ENCODE measurements at places on chromosomes 3 and 15.
A peak's percentile ranks its signal among the peaks of the same experiment; 100 is the strongest.

DNA sequence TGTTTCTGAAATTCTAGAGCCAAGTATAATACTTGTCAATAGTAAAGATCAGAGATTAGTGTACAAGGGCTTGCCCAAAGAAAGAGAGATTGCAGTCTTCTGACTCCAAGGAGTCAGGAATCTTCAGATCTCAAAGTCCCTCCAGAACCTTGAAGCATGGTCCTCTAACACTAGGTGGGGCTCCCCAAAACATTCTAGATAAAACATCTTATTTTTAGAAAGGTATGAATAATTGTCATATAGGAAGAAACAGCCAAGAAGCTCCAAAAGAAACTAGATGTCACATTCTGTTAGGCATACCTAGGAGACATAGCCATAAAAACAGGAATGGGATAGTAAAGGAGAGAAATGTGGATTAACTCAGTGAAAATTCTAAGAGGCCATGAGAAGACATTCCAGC, 10.7 kb downstream of the MUC13 start:
- no peak for DNase-seq

GRCh38 chr3:33318710-33319380, 41.6 kb downstream of the FBXL2 start:
- no peak for DNase-seq

DNA sequence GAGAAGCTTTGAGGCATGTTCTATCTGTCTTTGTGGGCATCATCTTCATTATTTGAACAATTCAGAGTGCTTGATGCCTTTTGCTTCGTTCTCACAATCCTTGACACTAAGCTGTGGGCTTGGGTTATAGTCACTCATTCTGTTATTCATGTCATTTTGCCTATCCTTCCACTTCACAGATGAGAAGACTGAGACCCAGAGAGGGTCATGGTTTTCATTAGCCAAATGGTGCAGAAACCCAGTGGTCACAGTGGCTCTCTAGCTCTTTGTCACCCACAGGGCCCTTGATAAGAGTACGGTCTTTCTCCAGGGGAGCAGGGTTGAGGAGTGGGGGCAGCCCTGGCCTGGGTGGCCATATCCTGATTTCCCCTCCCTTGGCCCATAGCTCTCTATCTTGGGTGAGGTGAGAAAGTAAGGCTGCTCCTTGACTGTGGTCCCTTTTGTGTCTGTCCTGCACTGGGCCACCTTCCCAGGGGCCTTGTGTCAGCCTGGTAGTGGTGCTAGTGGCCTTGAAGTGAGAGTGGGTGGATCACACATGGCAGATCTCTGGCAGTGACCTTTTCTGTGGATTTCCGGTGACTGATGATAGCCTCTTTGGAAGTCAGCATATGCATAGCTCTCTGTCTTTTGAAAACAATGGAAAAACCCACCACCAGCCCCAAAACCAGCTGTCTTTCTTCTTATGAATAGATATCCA, 130.1 kb downstream of the IGF1R start:
- no peak for DNase-seq

GRCh38 chr3:57150113-57150581, 15.0 kb downstream of the IL17RD start:
- no peak for DNase-seq

DNA sequence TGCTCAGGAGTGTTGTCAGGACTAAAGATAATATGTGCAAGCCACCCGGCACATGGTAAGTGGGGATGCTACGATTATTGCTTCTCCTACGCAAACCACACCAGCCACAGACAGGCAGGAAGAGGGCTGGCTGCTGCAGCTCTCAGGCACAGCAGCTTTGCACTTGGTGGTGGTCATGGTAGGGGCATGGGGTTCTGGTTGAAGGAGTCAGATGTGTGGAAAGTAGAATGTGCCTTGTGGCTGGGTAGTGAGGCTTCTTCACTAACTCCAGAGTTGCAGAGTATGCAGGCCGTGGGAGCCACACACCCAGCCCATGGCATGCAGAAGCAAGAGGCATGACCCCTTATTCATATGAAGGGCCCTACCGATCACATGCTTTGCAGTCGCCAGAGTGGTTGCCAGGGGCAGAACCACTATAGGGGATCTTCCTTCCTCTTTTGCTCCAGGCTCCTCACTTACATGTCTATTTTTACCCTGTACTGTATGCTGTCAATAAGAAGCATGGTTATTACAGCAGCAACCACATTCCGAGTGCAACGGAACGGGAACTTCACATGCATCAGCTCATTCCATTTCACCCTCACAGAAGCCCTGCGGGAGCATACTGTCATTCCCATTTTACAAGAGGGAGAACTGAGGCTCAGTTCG, 59.2 kb upstream of the HERC1 start:
- DNase-seq = peak; percentile 85

- peak; percentile 9 for DNase-seq
Measured at GRCh38 chr3:194928831-194929577, 243.3 kb downstream of the FAM43A start.

- DNase-seq = no peak
Measured at GRCh38 chr3:136698361-136698760, 53.8 kb downstream of the STAG1 start.

- no peak for DNase-seq
Measured at GRCh38 chr3:43753741-43754715, 63.3 kb downstream of the ABHD5 start.

- no peak for DNase-seq
Measured at GRCh38 chr3:8839607-8840325, 70.4 kb upstream of the OXTR start.

DNA sequence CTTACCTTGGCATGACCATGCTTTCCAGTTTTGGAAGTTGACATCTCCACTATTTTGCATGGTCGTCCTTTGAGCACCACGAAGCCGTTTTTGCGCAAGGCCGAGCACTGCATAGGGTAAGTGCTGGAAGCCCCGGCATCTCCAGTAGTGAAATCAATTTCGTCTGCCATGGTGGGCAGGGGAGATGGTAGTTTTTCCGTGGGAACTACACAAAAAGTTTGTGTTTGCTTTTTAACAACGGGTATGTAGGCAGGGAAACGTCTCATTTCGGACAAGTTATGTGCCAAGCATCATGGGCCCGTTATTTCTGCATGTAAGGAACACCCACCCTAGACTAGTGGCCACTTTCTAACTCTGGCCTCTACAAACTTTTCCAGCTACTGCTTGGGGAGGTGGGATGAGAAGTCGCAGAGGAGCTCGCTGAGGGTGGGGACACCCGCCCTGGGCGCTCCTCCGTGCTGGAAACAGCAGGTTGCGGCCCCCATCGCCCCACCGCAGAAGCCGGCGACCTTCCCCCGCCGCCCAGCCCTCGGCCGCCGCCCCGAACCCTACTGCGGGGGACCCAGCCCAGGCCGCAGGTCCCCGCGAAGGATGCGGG, 701 bp downstream of the EIF5A2 start:
- no peak for DNase-seq

DNA sequence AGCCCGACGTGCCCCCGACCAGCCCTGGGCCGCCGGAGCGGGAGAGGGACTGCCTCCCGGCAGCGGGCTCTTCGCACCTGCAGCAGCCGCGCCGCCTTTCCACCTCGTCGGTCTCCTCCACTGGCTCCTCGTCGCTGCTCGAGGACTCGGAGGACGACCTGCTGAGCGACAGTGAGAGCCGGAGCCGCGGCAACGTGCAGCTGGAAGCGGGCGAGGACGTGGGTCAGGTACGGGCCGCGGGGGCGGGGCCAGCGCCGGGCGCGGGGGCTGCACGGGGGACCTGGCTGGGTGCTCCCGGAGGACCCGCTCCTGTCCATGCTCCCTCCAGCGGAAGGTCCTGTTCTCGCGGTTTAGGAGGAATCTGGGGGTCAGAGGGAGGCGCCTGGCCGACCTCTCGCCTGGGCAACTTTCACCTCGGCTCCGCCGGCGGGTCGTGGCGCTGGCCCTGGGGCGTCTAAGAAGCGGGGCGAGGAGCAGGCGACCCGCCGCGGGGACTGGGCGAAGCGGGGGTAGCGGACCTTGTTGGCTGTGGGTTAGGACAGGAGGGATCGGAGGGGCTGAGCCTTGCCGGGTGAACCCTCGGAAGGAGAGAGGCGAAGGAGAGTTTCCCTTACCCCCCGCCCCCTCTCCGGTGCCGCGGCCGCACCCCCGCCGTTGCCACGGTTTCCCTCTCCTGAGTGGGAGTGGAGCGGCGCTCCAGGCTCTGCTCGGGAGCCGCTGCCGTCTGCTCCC, 682 bp downstream of the ITPKA start:
- DNase-seq = peak; percentile 62

DNA sequence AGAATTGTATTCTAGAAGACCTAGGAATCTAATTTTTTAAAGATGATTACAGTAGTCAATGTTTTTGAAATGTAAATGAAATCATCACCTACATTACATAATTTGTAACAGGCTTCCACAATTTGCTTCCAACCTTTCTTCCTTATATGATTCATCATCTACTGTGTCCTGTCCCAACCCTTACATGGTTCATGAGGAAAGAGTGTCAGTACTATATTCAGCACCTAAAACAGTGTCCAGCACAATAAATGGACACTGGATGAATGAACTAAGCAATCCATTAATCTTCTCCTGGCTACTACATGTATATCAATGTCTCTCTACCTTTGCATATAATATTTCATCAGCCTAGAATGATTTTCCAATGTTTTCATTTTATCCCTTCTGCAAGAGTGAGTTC, 12.2 kb downstream of the FGF12 start:
- DNase-seq = no peak

GRCh38 chr15:38076786-38077185, 142.3 kb downstream of the TMCO5A start:
- no peak for DNase-seq

DNA sequence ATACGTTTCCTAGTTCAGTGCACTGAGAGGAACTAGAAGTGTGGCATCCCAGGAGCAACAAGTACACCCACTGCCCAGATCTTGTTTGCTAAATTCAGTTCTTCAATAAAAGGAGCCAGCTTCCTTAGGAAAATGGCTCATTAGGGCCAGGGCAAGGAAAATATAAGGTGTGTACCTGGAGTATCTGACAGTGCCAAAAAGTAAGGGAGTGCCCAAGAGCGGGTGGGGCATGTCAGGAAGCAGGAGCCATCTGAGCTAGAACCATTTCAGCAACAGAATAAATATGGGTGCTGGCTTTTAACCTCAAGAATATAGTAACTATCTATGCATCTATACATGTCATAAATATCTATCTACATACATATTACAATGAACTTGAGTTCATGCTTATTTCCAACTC, 44.1 kb downstream of the SLC41A3 start:
- DNase-seq = no peak

GRCh38 chr3:111803123-111803593, 55.9 kb upstream of the PHLDB2 start:
- no peak for DNase-seq

GRCh38 chr3:32278714-32279113, 40.2 kb downstream of the CMTM8 start:
- no peak for DNase-seq

GRCh38 chr3:179695672-179696313, 43.0 kb downstream of the USP13 start:
- DNase-seq = no peak

- no peak for DNase-seq
Measured at GRCh38 chr15:69244798-69245197, 53.9 kb upstream of the PAQR5 start.

DNA sequence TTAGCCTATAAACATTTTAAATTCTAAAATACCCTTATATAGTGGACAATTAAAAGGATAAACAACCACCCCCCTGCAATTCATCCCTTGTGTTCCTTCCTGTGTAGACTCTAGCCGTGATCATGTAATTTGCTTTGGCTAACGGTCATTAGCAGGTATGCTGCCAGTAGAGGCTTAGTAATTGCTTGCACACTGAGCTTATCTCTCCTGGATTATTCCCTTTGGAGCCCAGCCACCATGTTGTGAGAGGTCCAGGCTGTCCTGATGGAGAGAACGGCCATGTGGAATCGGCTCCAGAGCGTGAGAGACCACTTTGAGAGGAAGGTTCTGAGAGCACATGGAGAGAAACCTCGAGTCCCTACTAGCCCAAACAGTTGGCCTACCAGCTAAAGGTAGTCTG, 11.0 kb upstream of the BNC1 start:
- DNase-seq = no peak

- DNase-seq = no peak
Measured at GRCh38 chr3:81531263-81531662, 230.2 kb downstream of the GBE1 start.

GRCh38 chr3:160065786-160066185, 77.2 kb downstream of the IL12A start:
- DNase-seq = no peak

- no peak for DNase-seq
Measured at GRCh38 chr3:48276911-48277641, 36.2 kb downstream of the ZNF589 start.

DNA sequence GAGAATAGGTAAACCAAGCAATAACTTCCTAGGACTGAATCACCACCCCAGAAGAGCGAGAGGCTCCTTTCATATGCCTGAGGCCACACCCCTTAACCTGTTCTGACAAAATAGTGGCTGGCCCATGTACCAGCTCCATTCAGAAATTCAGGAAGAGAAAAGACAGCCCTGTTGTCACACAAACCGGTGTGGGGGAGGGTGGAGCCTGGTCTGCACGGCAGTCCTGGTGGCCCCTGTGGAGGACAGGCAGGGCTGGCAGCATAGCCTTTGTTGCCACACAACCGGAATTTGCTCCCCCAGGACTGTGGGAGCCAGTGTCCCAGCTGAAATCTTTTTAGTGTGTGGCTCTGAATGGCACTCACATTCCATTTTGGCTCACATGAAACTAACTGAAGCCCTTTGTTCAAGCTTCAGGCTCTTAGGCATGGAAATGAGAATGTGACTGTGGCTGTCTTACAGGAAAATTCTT, 23.8 kb downstream of the RLBP1 start:
- DNase-seq = peak; percentile 35

- DNase-seq = no peak
Measured at GRCh38 chr15:77440378-77440999, 19.8 kb downstream of the HMG20A start.

GRCh38 chr3:146970236-146970635, 365.1 kb upstream of the PLSCR5 start:
- no peak for DNase-seq

All from stimulated activated CD4-positive, alpha-beta T cell treated with anti-CD3 and anti-CD28 coated beads, Interleukin-15, amount 100 ng/mL, for 24 hours (primary cell).